ENCODE measurements at places on chromosomes 4 and X.
A peak's percentile ranks its signal among the peaks of the same experiment; 100 is the strongest.

GRCh38 chr4:88101165-88101564, 57.3 kb downstream of the ABCG2 start:
- DNase-seq, result no peak

- DNase-seq, result peak; percentile 95
Observed at GRCh38 chr4:122783301-122784215, 43.1 kb upstream of the FGF2 start.

DNA sequence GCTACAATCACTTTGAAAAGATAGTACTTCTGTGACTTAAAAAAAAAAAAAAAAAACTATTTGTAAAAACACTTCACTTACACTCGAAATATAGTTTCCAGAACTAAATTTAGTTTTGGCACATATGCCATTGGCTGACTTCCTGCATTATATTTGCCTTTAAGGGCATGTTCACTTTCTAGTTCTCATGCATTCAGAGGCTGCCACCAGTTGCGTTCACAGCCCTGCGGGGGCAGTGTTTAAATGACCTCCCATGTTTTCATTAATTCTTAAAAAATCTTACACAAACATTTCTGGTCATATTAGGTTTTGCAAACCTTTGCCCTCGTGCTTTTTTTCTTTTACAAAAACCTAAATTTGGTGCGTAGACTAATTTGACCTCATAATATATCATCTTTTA, 12.4 kb upstream of the ARHGAP6 start:
- no peak for DNase-seq

- DNase-seq, result no peak
Observed at GRCh38 chr4:38313175-38313574, 350.8 kb upstream of the KLF3 start.

DNA sequence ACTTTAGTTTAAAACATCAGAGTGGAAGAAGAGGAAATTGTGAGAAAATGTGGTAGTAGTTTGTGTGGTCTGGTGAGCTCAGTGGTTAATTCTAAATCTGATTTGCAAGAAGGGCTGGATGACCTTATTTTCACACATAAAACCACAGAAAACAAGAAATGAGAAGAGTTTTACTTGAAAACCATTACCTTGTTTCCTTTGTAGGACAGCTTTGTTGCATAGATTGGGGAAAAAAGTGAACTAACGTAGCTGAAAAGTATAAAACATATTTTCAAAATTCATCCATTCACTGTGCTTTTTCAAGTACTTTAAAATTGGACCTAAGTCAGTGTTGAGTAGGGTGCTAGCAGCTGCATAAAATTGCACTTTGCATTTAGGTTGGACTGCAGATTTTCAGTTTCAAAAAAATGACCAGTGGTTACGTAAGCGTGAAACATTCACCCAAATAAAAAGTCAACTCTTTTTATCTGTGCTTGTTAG, 211.3 kb downstream of the ARHGAP10 start:
- no peak for DNase-seq

GRCh38 chr4:100299046-100299840, 109.0 kb upstream of the DDIT4L start:
- DNase-seq, result no peak

GRCh38 chrX:69389101-69389501, 115.0 kb upstream of the NALF2 start:
- DNase-seq, result no peak

GRCh38 chr4:176902710-176903323, 110.1 kb upstream of the VEGFC start:
- DNase-seq, result no peak

GRCh38 chr4:175747250-175747649, 64.8 kb downstream of the GPM6A start:
- no peak for DNase-seq

DNA sequence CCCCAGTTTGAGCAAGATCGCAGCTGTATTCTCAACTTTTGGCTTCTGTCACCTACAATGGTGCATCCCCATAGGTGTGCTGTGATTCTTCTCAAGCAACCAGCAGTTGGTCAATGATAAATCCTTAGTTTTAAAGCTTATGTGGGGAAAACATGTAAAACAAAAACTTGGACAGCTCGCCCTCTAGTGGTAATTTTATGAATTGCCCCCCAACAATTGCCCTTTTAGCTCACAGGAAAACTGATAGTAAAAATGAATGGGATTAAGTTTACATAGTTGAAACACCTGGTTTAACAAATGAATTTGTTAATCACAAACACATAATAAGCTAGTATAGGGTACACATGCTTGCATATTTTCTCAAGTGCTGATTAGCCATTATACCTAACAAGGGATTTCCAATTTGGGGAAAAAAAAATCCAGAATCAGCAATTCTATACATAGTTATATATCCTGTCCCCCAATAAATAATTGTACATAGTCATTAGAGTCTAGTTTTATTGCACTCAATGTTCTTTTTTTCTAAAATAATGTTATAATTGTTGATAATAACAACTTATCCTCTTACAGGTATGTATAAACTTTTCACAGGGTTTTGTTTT, 30.1 kb downstream of the TEX13A start:
- DNase-seq, result peak; percentile 50

DNA sequence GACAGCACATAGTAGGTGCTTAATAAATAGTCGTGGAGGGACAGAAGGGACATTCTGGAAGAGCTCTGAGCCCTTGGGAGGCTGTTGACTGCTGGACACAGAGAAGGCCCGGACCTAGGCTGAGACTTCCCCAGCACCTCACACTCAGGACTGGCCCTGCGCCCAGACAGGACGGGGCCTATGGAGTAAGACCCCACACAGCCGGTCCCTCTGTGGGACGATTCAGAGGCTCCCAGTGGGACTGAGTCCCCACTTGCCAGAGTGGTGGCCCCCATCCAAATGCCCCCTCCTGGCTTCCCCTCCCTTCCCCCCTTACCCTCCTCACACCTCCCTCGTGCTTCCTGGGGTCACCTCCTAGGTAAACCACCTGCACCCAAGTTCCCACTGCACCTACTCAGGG, 8.9 kb downstream of the ABLIM2 start:
- DNase-seq, result no peak

GRCh38 chr4:59818656-59819055, 1381.5 kb upstream of the ADGRL3 start:
- no peak for DNase-seq

GRCh38 chrX:18290200-18290599, 64.3 kb downstream of the SCML2 start:
- no peak for DNase-seq

DNA sequence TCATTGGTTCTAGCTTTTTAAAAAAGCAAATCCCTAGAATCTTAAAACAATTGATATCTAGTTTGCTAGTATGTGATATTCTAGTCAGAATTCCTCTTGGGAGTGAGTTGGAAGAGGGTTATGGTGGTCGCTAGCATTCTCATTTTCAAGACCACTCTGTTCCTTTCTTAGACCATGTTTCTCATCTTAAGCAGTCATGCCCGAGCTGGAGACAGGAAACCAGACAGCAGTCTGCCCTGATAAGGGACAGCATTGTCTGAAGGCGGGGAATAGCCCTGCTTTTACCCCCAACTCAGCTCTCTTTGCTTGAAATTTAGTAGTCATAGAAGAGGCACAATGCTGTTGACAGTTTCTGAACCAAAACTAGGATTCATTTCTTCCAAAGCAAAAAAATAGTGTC, 5.2 kb downstream of the KLF3 start:
- DNase-seq, result no peak

GRCh38 chrX:47748576-47748975, 88.1 kb upstream of the ZNF81 start:
- DNase-seq, result no peak

- DNase-seq, result no peak
Observed at GRCh38 chrX:70553516-70553915, 108.9 kb downstream of the DLG3 start.

- no peak for DNase-seq
Observed at GRCh38 chrX:50183891-50184290, 16.9 kb downstream of the AKAP4 start.

Measured in H1 (cell line).